ENCODE measurements at places on chromosomes 5 and 9. TPM values are rescaled to one million over a fixed set of nuclear protein-coding genes. Genes with fewer than 3 reads are reported as not detected.

ARID3C gene
- 0.14 TPM for total RNA-seq

DBN1 gene
- 10.6 TPM for total RNA-seq

AMBP gene
- total RNA-seq: not detected

SGCD gene
- total RNA-seq: not detected

Data from T-helper 2 cell treated with Interferon-gamma antibody and Interleukin-4, amounts not matched to agents 100 ng/mL and 5 ng/mL, for 36 hours (primary cell).